Tongue (tissue), 3 donors: ENCODE measurements at places on chromosomes 4 and X.
A peak's percentile ranks its signal among the peaks of the same experiment; 100 is the strongest.

GRCh38 chrX:51860679-51861078 is 32.7 kb upstream of the MAGED1 start:
- peak; percentile 42 for DNase-seq

DNA sequence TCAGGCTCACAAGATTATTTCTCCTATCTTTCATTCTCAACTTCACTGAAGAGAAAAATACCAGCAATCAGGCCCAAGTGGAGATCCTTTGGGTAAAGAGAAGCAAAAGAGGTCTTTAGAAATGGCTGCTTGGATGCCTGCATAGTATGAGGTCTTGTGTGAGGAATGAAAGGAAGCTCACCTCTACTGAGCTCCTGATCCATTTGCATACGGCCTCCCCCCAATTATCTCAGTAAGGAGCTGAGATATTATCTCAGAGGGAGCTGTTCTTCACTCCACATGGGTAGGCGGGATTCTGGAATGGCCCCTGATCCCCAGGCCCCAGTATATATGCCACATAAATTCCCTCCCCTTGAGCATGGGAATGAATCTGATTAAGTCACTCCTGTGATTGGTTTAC is 75.8 kb downstream of the EVC2 start:
- DNase-seq, result no peak

DNA sequence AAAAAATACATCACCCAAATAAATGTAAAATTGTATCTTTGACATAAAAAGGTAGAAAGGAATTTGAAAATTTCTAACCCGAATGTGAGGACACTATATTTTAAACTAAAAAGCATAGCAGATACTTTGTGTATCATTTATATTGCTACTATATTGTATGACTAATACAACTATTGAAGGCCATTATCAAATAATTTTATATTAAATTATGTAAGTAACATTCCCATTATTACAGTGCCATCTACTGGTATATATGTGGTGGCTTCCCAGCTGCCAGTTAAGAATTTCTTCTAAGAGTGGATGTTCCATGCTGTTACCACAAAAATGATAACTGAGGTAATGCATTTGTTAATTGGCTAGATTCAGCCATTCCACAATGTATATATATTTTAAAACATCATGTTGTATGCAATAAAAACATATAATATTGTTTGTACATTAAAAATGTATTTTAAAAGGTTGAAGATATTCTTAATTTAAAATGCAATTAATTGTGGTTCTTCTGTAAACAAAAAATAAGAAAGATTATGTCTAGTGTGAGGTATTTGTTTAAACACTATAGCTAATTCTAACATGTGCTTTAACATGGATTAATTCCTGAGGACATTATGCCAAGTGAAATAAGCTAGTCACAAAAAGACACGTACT is 65.3 kb downstream of the EGF start:
- DNase-seq, result peak; percentile 50

- DNase-seq, result peak; percentile 24
Measured at GRCh38 chrX:38560776-38561125, 591 bp upstream of the TSPAN7 start.

GRCh38 chrX:28659269-28659668 is 72.0 kb downstream of the IL1RAPL1 start:
- no peak for DNase-seq

DNA sequence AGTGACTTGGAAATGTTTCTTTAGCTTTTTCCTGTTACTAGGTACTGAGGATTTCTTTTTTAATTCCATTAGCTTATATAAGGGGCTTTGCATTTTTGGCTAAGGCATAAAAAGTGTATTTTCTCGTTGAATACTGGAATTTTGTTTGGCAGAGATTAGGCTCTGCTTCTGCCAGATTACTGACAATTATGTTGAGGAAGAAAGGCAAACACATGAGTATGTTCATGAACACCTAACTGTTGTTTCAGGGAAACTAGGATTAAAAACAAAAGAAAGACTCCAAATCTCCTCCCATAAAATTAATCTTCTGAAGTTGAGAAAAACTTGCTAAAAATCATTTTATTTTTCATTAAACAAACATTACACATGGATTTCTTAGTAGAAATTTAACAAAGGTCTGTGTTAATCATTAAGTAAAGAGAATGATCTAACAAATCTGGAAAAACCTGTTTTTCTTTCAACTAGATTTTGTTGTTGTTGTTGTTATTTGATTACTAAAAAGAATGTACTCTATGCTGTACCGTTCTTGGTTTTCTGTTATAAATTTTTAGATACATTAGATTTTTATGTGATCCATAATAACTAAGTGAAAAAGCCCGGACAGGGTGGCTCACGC is 43.3 kb upstream of the STAG2 start:
- DNase-seq, result peak; percentile 22

DNA sequence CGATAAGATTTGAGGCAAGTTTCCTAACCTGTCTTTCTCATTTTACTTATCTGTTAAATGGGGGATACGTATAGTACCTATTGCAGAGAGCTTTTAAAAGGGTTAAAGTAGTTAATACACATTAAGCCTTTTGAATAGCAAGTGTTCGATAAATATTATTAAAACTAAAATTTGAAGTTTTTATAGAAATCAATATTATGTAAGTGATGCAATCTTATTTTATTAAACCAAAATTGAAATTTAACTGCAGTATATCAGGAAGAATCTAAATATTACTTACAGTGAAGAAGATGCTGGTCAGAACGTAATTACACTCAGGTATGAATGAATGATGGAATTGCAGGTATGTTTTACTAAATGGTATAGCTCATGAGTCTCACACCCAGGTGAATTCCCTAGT is 58.0 kb downstream of the ANXA3 start:
- DNase-seq, result no peak

DNA sequence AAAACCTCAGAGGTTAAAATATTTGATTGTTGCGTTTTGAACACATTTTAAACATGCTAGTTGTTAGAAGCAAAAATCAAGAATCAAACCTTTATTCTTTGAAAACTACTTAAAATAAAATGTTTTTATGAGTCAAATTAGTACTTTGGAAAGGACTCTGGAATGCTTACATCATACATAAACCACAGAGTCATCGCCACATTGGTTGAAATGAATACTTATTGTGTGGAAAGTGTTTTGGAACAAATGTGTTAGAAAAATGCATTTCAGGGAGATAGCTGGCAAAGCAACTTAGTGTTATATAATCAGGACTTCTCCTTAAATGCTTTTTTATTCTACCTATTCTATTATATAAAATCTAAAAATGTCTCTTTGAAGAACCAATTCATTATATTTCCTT is 49.4 kb upstream of the CAMK2D start:
- DNase-seq, result no peak

DNA sequence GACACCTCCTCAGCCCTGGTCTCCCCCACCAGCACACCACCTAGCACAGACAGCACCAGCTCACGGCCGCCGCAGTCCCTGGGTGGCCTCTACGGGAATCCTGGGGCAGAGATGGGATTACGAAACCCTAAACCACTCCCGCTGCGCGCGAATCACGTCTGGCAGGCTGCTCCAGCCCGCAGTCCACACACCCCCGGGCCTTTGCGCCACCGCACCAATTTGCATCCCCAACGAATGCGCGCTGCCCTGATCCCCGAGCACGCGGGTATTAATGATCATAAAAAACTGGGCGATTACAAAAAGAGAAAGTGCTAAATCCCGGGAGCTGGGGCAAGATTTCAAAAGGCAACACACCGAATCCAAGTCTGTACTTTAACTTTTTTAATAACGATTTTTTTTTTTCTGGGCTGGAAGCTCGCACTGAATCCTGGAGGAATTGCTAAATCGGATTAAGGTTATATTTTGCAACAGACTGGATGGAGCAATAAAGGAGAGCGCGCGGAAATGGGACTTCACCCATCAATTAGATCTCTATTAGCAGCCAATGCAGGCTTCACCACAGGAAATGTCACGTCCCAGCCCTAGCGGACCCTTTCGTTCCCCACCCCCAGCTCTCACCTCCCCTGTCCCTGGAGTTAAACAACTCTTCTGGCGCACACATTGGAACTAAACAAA is 69.8 kb upstream of the TMEM33 start:
- DNase-seq, result no peak

GRCh38 chr4:82801910-82802521 is 3.4 kb upstream of the SCD5 start:
- DNase-seq, result peak; percentile 53

- DNase-seq, result peak; percentile 97
Measured at GRCh38 chr4:124903995-124904722, 191.6 kb upstream of the ANKRD50 start.

DNA sequence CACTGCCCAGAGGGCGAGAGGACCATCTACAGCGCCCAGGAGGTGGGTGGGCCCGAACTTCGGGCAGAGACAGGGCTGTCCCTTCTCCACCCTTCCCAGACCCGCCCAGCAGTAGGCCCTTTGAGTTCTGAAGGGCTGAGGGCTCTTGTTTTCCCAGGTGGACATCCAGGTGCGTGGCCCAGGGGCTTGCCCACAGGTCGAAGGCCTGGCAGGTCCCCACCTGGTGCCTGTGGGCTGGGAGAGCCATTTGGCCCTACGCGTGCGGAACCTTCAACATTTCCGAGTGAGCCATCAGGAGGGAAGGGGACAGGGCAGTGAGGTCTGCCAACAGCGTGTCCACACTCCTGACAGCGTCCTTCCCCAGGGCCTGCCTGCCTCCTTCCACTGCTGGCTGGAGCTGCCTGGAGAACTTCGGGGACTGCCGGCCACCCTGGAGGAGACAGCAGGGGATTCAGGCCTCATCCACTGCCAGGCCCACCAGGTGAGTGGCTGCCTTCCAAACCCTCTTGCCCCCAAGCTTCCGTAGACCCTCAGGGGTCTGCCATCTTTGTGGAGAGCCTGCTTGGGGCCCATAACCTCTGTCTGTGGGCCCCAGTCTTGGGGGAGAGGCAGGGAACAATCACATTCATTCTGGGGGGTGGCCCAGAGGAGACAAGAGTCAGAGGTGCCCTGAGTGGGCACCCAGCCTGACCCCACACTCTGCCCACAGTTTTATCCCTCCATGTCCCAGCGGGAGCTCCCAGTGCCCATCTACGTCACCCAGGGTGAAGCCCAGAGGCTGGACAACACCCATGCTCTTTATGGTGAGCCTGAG is 6.8 kb downstream of the PLXNB3 start:
- DNase-seq, result no peak

- no peak for DNase-seq
Measured at GRCh38 chr4:7289589-7289988, 97.3 kb downstream of the SORCS2 start.

GRCh38 chr4:337932-338758 is 531 bp downstream of the ZNF141 start:
- DNase-seq, result peak; percentile 53

DNA sequence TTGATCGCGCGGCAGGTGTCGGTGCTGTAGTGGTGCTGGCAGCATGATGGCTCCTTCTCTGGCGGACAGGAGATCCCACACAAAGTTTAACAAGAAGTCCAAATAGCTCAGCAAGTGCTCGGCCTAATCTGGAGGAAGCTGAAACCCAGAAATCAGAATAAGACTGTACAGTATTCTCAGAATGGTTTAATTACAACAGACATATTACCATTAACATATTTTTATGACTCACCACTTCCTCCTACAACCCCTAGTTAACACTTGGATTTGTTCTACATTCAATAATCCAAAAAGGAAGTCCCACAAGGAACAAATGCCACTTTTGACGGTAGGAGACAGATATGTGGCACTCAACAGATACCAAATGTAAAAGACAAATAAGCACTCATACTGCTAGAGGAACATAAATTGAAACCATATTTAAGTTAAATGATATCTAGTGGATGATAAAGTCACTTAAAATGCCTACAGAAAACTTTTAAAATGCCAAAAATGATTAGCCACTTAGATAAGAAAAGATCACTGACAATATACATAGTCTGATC is 91.2 kb downstream of the HUWE1 start:
- no peak for DNase-seq

- no peak for DNase-seq
Measured at GRCh38 chr4:11189756-11190155, 238.9 kb downstream of the HS3ST1 start.
